ENCODE measurements at places on chromosomes 16 and 17. TPM values are rescaled to one million over a fixed set of nuclear protein-coding genes. Genes with fewer than 3 reads are reported as not detected.

KRTAP4-6 gene
- not detected for total RNA-seq

MPG gene
- 85.7 TPM for total RNA-seq

TM4SF5 gene
- total RNA-seq = 20.8 TPM

SLC5A10 gene
- not detected for total RNA-seq

- H3K27me3 ChIP-seq = no peaks in the 10 kb centered on the region
- peak overlapping the region; percentile 49 for H3K27ac ChIP-seq
- no peaks in the 10 kb centered on the region for H3K36me3 ChIP-seq
- peaks cover 8% of the 10 kb centered on the region for H3K4me1 ChIP-seq
These were observed 31.4 kb downstream of the DHX38 start for GRCh38 chr16:72124761-72125634.

DNA sequence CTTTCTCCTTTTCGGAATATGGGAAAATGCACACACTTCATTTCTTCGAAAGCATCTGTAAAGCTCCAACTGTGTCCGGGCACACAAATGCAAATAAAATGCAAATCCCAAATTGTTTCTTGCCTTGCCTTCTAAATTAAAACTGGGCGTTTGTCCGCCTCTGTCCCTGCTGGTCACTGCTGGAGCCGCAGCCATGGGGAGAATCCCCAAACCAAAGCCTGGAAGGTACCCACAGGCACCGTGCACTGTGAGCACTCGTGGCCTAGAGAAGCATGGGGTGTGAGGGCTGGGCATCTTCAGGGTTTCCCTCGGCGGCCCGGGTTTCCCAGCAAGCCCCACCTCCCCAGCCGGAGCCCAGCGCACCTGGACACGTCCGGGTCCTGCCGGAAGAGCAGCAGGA, 2.9 kb downstream of the SLC47A2 start:
- no peaks in the 10 kb centered on the region for H3K27me3 ChIP-seq
- H3K36me3 ChIP-seq = no peaks in the 10 kb centered on the region

GRCh38 chr17:42110301-42111264, 1.9 kb downstream of the DHX58 start:
- no peak overlapping the region for H3K4me3 ChIP-seq
- H3K4me1 ChIP-seq = no peaks in the 10 kb centered on the region
- DNase-seq = no peak
- H3K36me3 ChIP-seq = no peaks in the 10 kb centered on the region

GRCh38 chr16:29112755-29113347, 128.0 kb downstream of the LAT start:
- H3K27ac ChIP-seq = no peak overlapping the region
- DNase-seq = no peak
- peaks cover 6% of the 10 kb centered on the region for H3K4me1 ChIP-seq
- H3K27me3 ChIP-seq = no peaks in the 10 kb centered on the region
- H3K36me3 ChIP-seq = no peaks in the 10 kb centered on the region

DNA sequence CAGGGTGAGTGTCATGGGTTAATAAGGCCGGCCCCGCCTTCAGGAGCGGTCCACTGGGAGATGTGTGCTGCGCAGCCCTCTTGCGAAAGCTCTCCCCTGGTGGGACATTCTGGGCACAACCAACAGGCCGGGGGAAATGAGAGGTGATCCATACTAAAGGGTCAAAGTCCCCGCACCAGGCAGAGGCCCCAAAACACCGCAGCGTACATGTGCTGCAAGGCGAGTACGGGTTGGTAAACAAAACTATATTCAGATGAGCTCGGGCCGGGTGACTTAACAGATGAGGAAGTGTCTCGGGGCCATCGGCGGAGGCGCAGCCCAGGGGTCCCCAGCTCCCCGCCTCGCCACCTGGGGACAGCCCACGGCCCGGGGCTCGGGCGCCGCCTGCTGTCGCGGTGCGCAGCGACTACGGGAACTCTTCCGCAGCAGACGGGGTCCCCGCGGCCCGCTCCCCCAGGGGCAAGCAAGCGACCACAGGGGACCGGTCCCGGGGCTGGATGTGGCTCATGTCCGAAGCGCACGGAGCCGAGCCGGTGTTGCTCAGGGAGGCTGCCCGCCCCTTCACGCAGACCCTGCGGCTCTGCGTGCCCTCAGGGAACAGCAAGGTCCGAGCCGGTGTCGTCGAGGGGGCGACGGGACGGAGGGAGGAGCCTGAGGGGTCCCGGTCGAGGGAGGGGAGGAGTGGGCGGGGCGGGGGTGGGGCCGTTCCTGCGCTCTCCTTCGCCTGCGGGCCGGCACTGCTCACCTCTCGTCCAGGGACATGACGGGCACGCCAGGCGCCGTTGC, at the start of gene RAB37:
Gene RAB37 (plus strand): TSS at position 744 of the 786 bp plus-strand sequence. CDS start 17 bp downstream, at position 761.
- H3K36me3 ChIP-seq = no peaks in the 10 kb centered on the region
- peak within 1 kb of the TSS; percentile 5 for H3K4me3 ChIP-seq
- peaks cover 13% of the 10 kb centered on the region for H3K4me1 ChIP-seq
- DNase-seq = peak; percentile 91
- no peaks in the 10 kb centered on the region for H3K27me3 ChIP-seq

- peaks cover 30% of the 10 kb centered on the region for H3K4me1 ChIP-seq
- H3K27me3 ChIP-seq = no peaks in the 10 kb centered on the region
- no peaks in the 10 kb centered on the region for H3K36me3 ChIP-seq
- H3K27ac ChIP-seq = no peak overlapping the region
- H3K4me3 ChIP-seq = no peak overlapping the region
These were observed 5.2 kb downstream of the CCDC102A start for GRCh38 chr16:57531253-57531575.
